ENCODE measurements at places on chromosomes 2 and 18.

GRCh38 chr2:176096986-176097819, 2.4 kb upstream of the HOXD12 start:
- DNase-seq, result peak; percentile 90

DNA sequence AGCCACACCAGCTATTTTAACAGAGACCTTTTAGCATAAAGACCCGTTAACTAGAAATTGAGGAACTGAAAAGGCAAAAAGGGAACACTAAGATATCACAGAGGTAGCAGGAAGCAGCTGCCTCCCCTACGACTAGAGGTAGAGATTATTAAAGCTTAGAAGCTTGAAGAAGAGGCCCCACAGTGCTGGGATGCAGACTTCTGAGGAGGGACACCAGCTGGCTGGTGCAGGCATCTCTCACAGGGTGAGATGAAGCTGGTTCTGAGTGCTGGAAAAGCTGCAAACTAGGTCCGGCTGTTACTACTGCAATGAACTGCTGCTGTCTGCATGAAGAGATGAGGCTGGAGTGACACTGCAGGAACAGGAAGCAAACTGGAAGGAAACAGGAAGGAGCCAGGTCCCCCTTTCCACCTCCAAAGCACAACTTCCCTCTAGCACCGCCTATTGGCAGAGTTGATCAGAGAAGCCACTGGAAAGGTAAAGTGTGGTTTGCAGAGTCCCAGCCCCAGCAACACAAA, 61.2 kb upstream of the MRPS9 start:
- no peak for DNase-seq

- no peak for DNase-seq
Measured at GRCh38 chr18:6547476-6547875, 132.8 kb upstream of the L3MBTL4 start.

DNA sequence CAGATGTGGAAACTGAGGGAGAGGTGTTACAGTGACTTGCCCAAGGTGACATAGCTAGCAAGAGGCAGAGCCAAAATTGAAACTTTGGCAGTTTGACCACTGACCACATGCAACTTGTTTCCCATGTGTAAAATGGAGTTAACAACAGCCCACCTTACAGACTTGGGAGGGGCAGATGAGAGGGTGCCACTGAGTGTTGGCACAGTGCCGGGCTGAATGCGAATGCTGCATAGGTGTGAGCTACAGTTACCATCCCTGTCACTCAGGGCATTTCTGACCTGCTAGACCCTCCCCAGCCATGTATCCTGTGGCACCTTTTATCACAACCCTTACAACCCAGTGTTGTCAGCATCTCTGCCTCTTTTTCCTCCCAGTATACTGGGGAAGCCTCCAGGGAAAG, 10.8 kb downstream of the SMARCAL1 start:
- DNase-seq, result no peak

DNA sequence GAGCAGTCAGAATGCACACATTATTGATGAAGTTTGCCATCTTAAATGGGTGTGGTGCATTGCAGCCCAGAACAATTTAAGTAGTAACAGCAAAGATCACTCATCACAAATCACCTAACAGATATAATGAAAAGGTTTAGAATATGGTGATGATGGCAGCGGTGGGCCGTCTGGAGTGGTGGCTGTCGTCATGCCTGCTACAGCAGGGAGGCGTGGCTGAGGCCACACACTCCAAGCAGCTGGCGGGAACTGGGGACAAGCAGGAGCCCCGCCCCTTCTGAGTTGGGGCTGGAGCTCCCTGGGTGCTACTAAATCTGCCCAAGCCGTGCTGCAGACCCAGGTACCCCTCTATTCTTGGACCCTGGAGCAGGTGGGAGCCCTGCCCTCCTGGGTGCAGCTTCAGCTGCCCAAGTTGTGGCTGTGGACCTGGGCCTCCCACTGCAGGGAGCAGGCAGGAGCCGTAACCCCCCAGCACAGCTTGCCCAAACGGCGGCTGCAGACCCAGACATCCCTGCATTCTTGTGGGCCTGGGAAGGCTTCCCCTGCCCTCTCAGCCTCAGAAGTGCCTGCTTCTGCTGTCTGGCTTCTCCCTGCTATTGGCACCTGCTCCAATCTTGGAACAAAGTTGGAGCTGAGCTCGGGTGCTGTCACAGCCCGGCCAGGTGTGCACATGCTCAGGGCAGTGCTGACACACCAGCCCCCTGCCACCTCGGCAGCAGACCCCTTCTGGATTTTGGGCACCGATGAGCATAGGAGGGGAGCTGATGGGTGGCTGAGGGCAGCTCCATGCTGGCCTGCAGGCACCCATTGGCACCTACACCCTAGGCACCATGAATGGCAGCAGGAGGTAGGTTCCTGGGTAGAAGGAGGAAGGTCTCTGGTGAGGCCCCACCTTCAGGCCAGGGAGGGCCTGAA, 149.3 kb downstream of the EHBP1 start:
- no peak for DNase-seq
